RCC 7860 (cell line): ENCODE measurements at places on chromosomes 2 and 18.

- DNase-seq = peak; percentile 54
These were observed 10.8 kb downstream of the SPDYA start for GRCh38 chr2:28821295-28821958.

GRCh38 chr2:10043256-10043905 lies at the start of gene KLF11:
TSS of gene KLF11 (plus strand) at chr2:10043550. CDS start at chr2:10043717, 167 bp downstream.
- peak; percentile 83 for DNase-seq

- DNase-seq = no peak
These were observed 192.4 kb downstream of the SPAG16 start for GRCh38 chr2:213476641-213477040.

- no peak for DNase-seq
These were observed 15.4 kb downstream of the HK2 start for GRCh38 chr2:74849228-74849892.

DNA sequence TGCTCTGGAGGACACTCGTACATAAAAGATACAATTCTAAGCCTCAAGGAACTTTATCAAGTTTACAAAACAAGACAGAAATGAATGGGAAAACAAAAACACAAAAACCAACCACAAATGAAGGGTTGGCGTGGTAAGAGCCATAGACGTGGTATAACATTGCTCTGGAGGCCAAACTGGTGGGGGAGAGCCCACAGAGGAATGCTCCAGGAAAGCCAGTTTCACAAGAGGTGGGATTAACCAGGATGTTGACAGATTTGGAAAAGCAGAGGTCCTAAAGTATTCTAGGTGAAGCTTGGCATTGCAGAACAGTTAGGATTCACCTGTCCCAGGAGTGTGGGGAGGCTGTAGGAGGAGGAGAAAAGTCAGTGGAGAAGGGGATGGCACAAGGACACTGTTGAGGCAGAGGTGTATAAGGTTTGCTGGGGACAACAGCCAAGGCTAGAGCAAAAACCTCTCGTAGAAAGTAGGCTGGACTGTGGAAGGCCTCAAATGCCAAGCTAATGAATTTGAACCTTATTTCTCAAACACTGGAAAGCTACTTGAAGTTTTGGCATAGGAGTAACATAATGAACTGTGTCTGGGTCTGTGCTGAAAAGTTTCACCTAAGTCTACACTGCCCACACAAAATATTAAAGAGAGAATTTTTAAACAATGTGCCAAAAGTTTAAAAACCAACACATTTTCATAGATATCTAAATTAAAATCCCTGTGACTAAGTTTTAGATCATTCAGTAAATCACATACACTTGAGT lies 135.1 kb downstream of the THADA start:
- no peak for DNase-seq
